ENCODE measurements at places on chromosomes 7 and 10.

DNA sequence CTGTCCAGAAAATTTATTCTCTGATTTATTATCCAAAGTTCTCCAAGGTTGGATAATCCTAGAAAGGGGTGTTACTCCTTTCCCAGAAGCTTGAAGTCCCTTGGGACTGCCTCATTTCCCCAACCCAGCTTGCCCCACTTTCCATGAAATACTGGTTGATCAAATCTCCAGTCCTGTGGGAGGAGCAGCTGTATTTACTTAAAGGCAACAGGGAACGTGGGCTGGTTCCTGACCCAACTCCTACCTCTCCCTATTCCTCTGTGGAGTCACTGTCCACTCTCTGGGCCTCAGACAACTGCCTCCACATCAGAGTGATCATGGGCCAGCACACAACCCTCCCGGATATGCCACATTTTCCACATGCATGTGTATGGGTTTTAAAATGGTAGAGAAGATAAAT, 166.2 kb upstream of the PRR15 start:
- no peak for DNase-seq

DNA sequence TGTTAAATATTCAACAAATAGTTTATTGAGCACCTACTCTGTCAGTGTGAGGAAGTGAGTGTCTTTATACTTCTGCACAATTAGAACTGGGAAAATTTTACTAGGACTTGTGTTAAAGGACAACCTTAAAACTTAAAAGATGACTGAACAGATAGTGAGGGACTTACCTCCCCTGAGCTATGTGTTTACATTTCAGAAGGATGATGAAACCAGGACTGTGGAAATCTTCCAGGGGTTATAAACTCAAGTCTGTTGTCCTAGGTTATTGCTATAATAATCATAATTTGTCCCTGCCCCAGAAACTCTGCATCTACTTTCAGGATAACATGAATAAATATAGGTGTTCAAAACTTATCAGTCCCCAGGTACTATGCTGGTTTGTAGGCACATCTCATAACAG, 261.0 kb upstream of the MKLN1 start:
- DNase-seq = no peak

- no peak for DNase-seq
Observed at GRCh38 chr10:10010397-10010796, 1007.3 kb upstream of the CELF2 start.

DNA sequence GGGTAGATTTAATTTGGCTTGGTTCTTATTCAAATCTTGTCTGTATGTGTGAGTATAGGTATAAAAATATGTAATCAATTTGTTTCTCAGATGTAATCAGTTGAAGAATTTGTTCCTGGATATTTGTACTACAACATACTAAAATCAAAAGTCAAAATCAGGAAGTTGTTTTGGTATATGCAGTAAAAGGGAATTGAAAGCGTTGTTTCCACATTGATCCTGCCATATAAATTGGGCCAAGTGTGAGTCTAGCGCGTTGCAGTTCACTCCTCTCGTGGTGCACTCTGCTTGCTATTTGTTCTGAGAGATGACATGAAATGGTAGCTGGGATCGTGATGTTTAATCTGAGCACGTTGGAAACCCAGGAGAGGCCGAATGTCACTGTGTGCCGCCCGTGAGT, 55.9 kb downstream of the SHH start:
- DNase-seq = no peak

DNA sequence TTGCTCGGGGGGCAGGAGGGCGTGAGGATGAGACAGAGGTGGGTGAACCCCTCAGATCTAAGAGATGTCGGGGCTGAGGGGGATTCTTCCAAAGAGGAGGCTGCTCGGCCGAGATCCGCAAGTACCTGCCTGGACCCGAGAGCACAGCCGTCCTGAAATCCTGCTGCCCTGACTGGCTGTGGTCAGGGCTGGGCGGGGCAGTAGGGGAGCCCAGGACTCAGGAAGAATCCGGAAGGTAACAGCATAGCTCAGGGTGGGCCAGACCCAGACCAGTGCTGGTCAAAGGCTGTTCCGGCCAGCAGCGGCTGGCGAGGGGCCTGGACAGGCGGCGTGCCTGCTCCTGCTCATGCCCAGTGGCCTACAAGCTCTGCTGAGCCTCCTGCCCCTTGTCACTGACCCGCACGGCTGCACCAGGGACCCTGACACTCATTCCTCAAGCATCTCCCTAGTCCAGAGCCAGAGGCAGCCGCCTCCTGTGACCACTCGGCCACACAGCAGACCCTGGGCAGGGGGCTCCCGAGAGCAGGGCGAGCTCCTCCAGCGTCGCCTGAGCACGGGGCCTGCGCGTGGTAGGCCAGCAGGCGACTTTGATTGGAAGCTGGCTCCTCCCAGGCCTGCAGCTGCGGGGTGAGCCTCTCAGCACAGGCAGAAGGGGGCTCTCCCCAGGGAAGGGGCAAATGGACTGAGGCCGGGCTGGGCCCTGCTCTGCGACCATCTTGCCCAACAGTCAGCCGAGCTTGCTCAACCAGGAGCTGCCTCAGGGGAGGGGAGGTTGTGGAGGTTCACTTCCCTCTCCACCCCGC, 3.1 kb upstream of the ADAP1 start:
- no peak for DNase-seq

GRCh38 chr10:132468216-132468615, 69.4 kb upstream of the INPP5A start:
- DNase-seq = no peak

DNA sequence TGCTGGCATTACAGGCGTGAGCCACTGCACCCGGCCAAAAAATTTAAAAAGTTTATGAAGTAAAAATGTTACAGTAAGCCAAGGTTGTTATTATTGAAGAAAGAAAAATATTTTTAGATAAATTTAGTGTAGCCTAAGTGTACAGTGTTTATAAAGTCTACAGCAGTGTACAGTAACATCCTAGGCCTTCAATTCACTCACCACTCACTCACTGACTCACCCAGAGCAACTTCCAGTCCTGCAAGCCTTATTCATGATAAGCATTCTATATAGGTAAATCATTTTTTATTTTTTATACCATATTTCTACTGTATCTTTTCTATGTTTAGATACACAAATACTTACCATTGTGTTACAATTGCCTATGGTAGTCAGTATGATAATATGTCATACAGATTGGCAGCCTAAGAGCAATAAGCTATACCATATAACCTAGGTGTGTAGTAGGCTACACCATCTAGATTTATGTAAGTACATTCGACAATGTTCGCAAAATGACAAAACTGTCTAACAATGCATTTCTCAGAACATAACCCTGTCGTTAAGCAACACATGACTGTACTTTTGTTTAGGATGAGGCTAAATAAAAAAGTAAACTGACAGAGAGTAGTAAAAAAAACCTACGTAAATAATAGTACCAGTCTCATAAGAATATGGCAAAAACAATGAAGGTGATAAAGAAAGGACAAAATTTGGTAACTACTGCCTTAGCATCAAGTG, 77.8 kb upstream of the FAM133B start:
- DNase-seq = no peak

GRCh38 chr10:72794260-72794659, 99.3 kb upstream of the OIT3 start:
- no peak for DNase-seq

GRCh38 chr7:29825775-29826529, 19.6 kb downstream of the WIPF3 start:
- DNase-seq = no peak

DNA sequence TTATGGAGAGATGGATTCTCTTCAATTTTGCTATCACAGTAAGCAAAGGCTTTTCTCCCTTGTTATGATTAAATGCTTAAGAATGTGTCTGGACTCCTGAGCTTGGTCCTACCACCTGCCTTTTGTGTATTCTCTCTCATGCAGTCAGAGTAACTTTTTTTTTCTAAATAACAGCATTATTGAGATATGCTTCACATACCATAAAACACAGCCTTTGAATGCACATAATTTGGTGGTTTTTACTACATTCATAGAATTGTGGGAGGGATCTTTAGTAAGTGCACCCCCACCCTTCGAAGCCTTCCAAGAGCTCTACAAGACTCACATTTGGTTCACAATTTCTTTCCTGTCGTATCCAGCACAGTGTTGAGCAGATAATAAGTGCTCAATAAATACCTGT, 175.5 kb downstream of the ADAM12 start:
- no peak for DNase-seq

Data from activated CD4-positive, alpha-beta T cell treated with anti-CD3 and anti-CD28 coated beads, Interleukin-2, Interleukin-4, amounts not matched to agents 100 ng/mL and 50 ng/mL, durations not matched to agents 16 hours and 8 hours (primary cell).